Thyroid gland (tissue), 4 donors: ENCODE measurements at places on chromosomes 11 and 22. TPM values are rescaled to one million over a fixed set of nuclear protein-coding genes. Genes with fewer than 3 reads are reported as not detected.
A peak's percentile ranks its signal among the peaks of the same experiment; 100 is the strongest.

APOBEC3A gene
- total RNA-seq: 0.67 TPM

SAA2 gene
- total RNA-seq: not detected

GNG3 gene
- not detected for total RNA-seq

- H3K27me3 ChIP-seq: no peaks in the 10 kb centered on the region
- no peak overlapping the region for H3K27ac ChIP-seq
- H3K36me3 ChIP-seq: no peaks in the 10 kb centered on the region
- no peak for DNase-seq
- no peaks in the 10 kb centered on the region for H3K4me1 ChIP-seq
Measured at GRCh38 chr22:36734171-36735058, 30.9 kb upstream of the CACNG2 start.

DNA sequence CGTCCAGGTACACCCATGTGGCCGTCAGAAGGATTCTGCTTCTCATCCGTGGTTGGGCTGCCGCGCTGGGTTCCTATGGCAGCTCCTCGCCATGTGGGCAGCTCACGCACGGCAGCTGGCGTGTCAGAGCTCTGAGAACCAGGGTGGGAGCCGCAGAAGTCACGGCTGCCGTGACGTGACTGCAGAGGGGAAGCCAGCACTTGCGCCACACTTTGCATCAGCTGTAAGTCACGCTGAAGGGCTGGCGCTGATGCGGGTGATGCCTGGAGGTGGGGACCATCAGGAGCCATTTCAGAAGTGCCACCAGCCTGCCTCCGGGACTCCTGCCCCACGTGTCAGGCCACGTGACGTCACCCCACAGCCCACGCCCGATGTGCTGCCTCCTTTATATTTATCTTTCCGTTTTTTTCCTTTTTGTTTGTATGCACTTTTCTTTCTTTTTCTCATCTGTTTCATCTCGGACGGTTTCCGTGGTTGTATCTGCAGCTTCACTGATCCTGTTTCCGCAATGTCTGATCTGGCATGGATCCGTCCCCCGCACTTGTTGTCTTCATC is 133.2 kb downstream of the IGLL1 start:
- H3K36me3 ChIP-seq: no peaks in the 10 kb centered on the region
- H3K4me3 ChIP-seq: no peak overlapping the region
- no peak for DNase-seq

GRCh38 chr22:21816787-21817496 is 50.5 kb downstream of the MAPK1 start:
- H3K27ac ChIP-seq: peak overlapping the region; percentile 61
- no peaks in the 10 kb centered on the region for H3K36me3 ChIP-seq
- peaks cover 18% of the 10 kb centered on the region for H3K4me1 ChIP-seq
- no peak overlapping the region for H3K4me3 ChIP-seq

- H3K36me3 ChIP-seq: no peaks in the 10 kb centered on the region
- no peak overlapping the region for H3K27ac ChIP-seq
- no peaks in the 10 kb centered on the region for H3K27me3 ChIP-seq
- H3K4me3 ChIP-seq: no peak overlapping the region
Measured at GRCh38 chr11:112106070-112106469, 19.4 kb downstream of the SDHD start.

- H3K27ac ChIP-seq: no peak overlapping the region
- no peak for DNase-seq
Measured at GRCh38 chr11:128551058-128551457, 36.3 kb downstream of the ETS1 start.

GRCh38 chr11:48020092-48020755 is 39.9 kb downstream of the PTPRJ start:
- no peak overlapping the region for H3K4me3 ChIP-seq
- DNase-seq: no peak
- no peaks in the 10 kb centered on the region for H3K27me3 ChIP-seq
- peaks cover 43% of the 10 kb centered on the region for H3K4me1 ChIP-seq

C11orf86 gene
- total RNA-seq: not detected

INS gene
- not detected for total RNA-seq

- H3K4me3 ChIP-seq: no peak overlapping the region
- H3K4me1 ChIP-seq: no peaks in the 10 kb centered on the region
- H3K27ac ChIP-seq: no peak overlapping the region
- no peaks in the 10 kb centered on the region for H3K36me3 ChIP-seq
- no peaks in the 10 kb centered on the region for H3K27me3 ChIP-seq
- DNase-seq: no peak
Measured at GRCh38 chr11:57377107-57377506, 3.8 kb downstream of the PRG3 start.

GRCh38 chr11:107655602-107656001 is 56.3 kb downstream of the SLN start:
- no peak overlapping the region for H3K4me3 ChIP-seq
- H3K36me3 ChIP-seq: no peaks in the 10 kb centered on the region
- no peaks in the 10 kb centered on the region for H3K4me1 ChIP-seq
- no peak overlapping the region for H3K27ac ChIP-seq
- no peaks in the 10 kb centered on the region for H3K27me3 ChIP-seq

DNA sequence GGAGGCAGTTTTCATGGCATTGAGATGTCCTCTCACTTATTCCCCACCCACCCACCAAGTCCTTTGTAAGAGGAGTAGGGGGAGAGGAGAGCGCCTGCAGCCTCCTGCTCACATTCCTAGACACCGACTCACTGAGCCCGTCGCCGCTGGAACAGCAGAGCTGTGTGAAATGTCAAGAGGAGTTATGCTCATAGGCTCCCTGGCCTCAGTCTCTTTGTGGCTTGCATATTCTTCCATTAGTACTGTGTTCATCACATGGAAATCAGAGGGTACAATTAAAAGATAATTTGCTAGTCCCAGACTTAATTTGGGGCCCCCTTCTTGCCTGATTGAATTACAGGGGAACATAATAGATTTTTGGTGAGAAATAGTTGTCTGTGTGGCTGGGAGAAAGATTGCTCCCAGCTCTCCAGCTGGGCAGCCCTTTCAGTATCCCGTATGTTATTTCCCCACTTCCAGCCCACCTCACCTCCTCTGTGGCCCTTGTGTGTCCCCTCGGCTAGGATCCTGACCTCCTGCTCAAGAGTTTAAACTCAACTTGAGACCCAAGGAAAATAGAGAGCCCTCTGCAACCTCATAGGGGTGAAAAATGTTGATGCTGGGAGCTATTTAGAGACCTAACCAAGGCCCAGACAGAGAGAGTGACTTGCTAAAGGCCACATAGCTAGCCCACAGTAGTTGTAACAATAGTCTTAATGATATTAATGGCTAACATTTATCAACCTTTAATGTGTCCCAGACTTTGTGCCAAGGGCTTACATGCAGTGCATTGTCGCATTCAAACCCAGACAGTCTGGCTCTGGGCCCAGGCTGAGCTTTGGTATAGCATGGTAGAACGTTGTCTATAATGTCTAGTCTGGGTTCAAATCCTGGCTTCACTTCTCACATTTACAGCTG is 32.2 kb downstream of the LIMK2 start:
- no peaks in the 10 kb centered on the region for H3K36me3 ChIP-seq
- peak; percentile 45 for DNase-seq
- H3K4me3 ChIP-seq: no peak overlapping the region
- H3K4me1 ChIP-seq: peaks cover 47% of the 10 kb centered on the region

RBM4 gene
- total RNA-seq: 104 TPM

DNA sequence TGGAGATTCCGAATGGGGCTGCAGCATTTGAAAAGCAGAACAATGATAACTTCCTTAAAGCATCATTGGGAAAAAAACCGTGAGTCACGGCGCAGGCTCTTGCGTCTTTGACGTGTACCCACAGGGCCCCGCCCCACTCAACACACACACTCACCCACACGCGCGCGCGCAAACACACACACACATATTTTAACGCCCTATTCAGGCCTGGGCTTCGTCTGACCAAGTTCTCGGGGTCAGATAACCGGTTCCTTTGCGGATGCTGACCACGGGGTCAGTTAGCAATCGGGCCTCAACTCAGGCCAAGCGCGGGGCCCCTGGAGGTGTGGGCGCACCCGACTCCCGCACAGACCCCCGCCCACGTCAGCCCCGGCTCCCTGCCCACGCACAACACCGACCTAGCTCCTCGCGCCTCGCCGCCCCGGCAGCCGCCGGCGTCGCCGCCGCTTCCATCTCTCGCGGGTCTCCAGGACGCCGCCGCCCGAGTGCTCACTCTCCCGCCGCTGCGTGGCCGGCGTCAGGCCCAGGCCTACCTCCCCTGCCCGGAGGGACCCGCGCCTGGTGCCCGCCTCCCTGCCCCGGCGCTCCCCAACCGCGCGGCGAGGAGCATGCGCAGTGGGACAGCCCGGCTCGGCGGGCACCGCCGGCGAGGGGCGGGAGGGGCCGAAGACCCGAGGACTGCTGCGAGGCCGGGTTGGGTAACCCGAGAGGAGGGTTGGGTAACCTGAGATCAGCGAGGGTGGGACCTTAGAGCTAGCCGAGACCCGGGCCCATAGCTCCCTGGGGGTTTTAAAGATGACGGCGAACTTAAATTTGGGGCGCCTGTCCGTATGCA is at the start of gene SLC36A4:
SLC36A4 (minus strand) TSS at position 612 of the 835 bp plus-strand sequence; CDS start at position 453, 159 bp downstream.
- H3K27ac ChIP-seq: peak within 1 kb of the TSS; percentile 98
- H3K27me3 ChIP-seq: no peaks in the 10 kb centered on the region
- H3K4me1 ChIP-seq: peaks cover 5% of the 10 kb centered on the region
- H3K36me3 ChIP-seq: no peaks in the 10 kb centered on the region
- peak; percentile 92 for DNase-seq

GRCh38 chr22:44555046-44555445 is 57.0 kb upstream of the RTL6 start:
- H3K36me3 ChIP-seq: no peaks in the 10 kb centered on the region
- H3K4me3 ChIP-seq: no peak overlapping the region
- DNase-seq: no peak
- no peaks in the 10 kb centered on the region for H3K4me1 ChIP-seq

SOX6 gene
- total RNA-seq: 17.9 TPM

OR2D2 gene
- 1.2 TPM for total RNA-seq

MIOX gene
- 5.7 TPM for total RNA-seq

DNA sequence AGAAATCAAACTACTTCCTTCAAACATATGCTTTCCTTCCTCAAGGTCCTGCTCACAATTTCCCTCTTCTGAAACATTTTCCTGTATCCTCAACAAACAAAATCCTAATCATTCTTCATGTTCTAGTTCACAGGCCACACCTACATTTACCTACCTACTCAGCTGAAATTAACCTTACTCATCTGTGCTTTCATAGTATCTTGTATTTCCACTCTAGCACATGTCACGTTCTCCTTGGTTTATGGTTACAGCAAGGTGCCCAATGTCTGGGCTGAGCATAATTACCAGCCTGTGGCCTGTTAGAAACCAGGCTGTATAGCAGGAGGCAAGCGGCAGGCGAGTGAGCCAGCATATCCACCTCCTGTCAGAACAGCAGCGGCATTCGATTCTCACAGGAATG is 13.2 kb downstream of the DCUN1D5 start:
- H3K4me1 ChIP-seq: no peaks in the 10 kb centered on the region
- DNase-seq: no peak
- H3K27me3 ChIP-seq: no peaks in the 10 kb centered on the region
- no peak overlapping the region for H3K27ac ChIP-seq
- peaks cover 23% of the 10 kb centered on the region for H3K36me3 ChIP-seq

DNA sequence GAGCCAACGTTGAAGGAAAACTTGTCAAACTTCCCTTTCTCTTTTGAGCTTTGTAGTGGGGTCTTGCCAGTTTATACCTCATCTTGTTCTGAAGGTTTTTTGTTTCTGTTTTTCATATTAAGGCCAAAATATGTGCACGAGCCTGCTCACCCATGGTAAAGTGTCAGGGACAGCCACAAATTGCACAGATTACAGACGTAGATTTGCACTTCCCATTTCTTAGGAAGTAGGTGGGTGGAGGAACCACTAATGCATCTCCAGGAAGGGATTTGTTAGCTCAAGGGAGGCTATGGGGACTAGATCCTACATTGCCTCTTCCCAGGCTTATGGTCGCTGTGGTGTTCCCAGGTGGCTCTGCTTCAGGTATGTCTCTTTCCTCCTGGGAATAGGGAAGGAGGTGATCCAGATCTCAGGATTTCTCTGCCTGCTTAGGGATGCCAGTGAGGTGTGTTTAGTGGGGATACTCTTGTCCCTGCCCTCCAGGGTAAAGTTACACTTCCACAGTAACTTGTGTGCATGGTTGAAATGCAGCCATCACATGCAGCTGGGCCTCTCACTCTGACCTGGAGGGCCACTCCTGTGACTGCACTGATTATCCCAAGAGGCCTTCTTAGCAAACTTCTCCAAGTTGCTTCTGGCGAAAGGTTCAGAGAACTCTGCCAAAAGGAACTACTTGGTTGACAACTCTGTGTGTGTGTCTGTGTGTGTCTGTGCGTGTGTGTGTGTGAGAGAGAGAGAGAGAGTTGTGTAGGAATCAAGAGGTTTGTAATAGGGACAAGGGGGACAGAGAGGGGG is 9.8 kb downstream of the PPFIBP2 start:
- peak overlapping the region; percentile 94 for H3K27ac ChIP-seq
- H3K4me1 ChIP-seq: peaks cover 65% of the 10 kb centered on the region
- peak; percentile 86 for DNase-seq

NOX4 gene
- 19.7 TPM for total RNA-seq

MRPL23 gene
- 241 TPM for total RNA-seq

TREH gene
- not detected for total RNA-seq

CCDC87 gene
- 2.1 TPM for total RNA-seq

C11orf91 gene
- total RNA-seq: not detected

OR51B2 gene
- total RNA-seq: not detected

TAGLN gene
- 155 TPM for total RNA-seq

- H3K27me3 ChIP-seq: no peaks in the 10 kb centered on the region
- no peak overlapping the region for H3K4me3 ChIP-seq
- no peak overlapping the region for H3K27ac ChIP-seq
- H3K36me3 ChIP-seq: no peaks in the 10 kb centered on the region
- DNase-seq: no peak
Measured at GRCh38 chr11:122604621-122605020, 50.9 kb upstream of the UBASH3B start.

HEPN1 gene
- not detected for total RNA-seq

DNA sequence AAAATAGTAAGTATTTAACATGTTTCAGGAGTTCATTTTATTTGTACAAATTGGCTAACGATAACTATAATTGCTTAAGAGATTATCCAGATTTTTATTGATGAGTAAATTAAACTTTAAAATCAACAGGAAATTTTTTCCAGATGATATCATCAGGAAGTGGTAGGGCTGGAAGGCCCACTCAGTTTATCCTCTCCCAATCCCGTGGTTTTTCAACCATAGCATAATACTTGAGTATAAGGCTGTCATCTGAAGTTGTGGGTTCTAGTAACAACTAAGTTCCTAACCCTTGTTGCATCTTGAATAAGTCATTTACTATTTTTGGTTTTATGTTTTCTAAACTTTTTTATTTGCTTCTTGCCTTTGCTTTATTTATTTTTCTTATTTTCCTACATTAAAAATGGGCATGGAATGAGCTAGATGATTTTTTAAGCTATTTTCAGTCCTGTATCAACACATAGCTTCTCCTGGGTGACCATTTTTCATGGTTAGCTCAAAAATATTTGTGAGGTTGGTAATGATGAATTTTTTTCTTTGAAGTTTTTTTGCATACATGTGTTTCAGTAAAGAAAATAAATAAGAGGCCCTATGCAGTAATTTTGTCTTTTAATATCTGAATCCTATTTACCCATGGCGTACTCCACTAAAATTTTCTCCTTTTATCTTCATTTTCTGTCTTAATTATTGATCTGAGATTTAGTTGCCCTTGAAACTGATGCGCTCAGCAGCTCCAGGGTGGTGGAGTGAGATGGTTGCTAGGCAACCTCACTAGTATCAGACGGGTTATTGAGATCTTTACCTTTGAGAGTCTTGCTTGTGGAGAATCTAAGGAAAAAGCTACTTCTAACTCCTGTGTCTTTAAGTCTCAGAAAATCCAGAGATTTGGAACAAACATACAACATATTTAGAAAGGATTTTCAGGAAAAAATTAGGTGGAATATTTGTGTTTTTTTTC is 452.0 kb upstream of the CCDC179 start:
- no peaks in the 10 kb centered on the region for H3K36me3 ChIP-seq
- no peak overlapping the region for H3K27ac ChIP-seq
- H3K27me3 ChIP-seq: no peaks in the 10 kb centered on the region
- no peak overlapping the region for H3K4me3 ChIP-seq

OR8D1 gene
- total RNA-seq: not detected
